SK-MEL-5 (cell line): ENCODE measurements at places on chromosomes 6 and 20.

- DNase-seq: no peak
These were observed 43.2 kb upstream of the AKAP12 start for GRCh38 chr6:151196555-151196954.

- no peak for DNase-seq
These were observed 58.2 kb downstream of the DCBLD1 start for GRCh38 chr6:117540670-117541069.

- no peak for DNase-seq
These were observed 53.9 kb downstream of the FAM50B start for GRCh38 chr6:3902871-3903648.

GRCh38 chr6:56004426-56004825, 129.0 kb upstream of the BMP5 start:
- no peak for DNase-seq

- no peak for DNase-seq
These were observed 91.3 kb downstream of the PSMB1 start for GRCh38 chr6:170461556-170462365.

GRCh38 chr6:167805349-167806060, 21.2 kb upstream of the AFDN start:
- DNase-seq: no peak
